Stimulated activated CD4-positive, alpha-beta T cell treated with anti-CD3 and anti-CD28 coated beads, Interleukin-4, amount 100 ng/mL, for 24 hours (primary cell): ENCODE measurements at places on chromosomes 5 and 9.

- DNase-seq, result no peak
Observed at GRCh38 chr5:143008032-143008431, 237.9 kb downstream of the ARHGAP26 start.

DNA sequence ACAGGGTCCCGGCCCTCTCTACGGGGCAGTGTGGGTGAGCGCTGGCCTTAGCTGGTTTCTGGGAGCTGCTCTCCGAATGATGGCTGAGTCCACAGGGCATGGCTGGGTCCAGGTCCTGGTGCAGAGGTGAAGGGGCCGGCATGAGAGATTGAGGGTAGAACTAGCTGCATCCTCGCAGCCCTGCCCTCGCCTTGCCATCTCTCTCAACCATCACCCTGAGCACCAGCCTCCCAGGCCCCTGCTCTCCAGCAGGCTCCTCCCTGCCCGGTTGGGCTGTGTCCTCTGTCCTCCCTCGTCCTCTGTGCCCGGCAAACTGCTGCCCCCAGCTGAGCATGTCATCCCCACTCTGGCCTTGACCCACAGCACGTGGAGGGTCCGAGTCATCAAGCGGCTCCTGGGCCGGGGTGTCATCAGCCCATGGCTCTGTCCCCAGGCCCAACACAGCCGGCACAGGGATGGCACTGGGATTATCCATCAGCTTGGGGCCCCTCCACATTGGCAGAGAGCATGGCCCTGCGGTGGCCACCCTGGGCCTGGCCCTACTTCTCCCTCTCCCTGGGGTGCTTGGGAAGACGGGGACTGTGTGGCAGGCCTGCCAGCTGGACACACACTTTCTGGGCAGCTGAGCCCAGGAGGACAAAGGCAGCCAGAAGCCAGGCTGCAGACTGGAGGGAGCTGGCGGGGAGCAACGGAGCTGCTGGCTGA is 8.4 kb downstream of the FLT4 start:
- DNase-seq, result no peak

- no peak for DNase-seq
Observed at GRCh38 chr5:10688651-10689171, 72.3 kb downstream of the DAP start.

- no peak for DNase-seq
Observed at GRCh38 chr9:3088219-3088618, 244.3 kb upstream of the PUM3 start.

DNA sequence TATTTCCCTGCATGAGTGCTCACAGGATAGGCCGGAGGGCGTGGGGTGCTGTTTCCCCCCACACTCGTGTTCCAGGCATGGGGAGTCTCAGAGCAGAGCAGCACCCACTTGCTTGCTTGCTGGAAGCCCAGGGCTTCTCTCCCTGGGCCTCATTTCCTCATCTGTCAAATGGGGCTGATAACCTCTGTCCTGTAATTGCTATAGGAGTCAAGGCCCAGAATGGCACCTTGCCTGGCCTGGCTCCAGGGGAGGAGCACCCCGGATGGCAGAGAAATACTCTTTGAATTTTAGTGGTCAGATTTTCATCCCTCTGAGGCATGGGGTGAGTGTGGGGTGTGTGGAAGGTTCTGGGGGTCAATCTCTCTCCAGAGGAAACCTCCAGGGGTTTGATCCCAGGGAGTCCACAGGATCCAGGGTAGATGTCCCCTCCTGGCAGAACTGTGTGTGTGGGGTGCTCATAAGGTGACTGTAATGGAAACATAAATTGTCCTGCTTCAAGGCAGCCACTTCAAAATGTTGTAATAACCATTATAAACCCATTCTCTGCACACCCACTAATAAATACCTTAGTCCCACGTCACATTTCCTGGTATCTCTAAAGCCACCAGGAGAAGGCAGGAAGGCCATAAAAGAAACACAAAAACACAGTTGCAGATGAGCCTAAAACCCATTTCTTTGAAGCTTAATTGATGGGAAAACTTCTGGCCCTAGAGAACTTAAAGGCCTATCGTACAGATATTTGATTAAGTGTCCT is 272.2 kb downstream of the FSTL4 start:
- no peak for DNase-seq

GRCh38 chr9:90189306-90189705 is 453.3 kb downstream of the DIRAS2 start:
- DNase-seq, result no peak

GRCh38 chr5:348726-349125 is 27.2 kb downstream of the AHRR start:
- no peak for DNase-seq

- no peak for DNase-seq
Observed at GRCh38 chr9:20187318-20187717, 398.5 kb upstream of the SLC24A2 start.

GRCh38 chr9:115015018-115015635 is 84.7 kb upstream of the TNFSF8 start:
- no peak for DNase-seq

DNA sequence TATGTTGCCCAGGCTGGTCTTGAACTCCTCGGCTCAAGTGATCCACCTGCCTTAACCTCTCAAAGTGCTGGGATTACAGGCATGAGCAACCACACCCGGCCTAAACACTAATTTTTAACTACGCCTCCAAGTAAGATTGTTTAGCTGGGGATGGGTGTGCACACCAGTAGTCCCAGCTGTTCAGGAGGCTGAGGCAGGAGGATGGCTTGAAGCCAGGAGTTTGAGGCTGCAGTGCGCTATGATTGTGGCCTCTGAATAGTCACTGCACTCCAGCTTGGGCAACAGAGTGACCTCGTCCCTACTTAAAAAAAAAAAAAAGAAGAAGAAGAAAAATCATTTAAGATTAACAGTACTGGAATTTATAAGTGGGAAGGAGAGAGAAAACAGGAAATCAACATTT is 90.8 kb upstream of the NR5A1 start:
- DNase-seq, result no peak
